ENCODE measurements at places on chromosomes 1 and 21.

DNA sequence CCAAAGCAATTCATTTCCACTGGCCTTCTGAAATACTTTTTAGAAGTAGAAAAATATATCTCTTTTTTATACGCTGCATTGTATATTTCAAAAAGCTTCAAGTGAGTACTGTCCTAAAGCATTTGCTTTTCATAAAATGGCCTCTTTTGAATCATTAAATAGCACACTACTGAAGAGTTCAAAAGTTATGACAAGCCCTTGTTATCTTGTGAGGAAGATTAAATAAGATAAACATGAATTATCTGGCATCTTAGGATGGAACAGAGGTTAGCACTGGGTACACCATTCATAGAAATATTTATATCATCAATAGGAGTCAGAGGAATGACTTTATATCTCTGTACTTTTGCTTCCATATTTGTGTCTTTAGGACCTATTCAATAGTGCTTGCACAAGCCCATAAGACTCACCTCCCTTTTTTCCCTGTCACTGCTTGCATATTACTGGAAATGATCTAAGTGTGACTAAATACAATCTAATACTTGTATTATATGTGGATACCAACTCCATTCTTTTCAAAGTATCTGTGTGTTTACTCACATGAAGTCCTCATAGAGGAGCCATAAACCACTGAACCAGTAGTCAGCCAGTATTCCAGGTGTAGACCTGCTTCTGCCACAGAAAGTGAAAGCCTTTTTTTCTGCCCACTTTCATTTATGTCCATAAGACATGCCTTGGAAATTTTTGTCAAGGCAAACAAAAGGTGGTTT is 274.2 kb upstream of the C1orf105 start:
- no peak for DNase-seq

DNA sequence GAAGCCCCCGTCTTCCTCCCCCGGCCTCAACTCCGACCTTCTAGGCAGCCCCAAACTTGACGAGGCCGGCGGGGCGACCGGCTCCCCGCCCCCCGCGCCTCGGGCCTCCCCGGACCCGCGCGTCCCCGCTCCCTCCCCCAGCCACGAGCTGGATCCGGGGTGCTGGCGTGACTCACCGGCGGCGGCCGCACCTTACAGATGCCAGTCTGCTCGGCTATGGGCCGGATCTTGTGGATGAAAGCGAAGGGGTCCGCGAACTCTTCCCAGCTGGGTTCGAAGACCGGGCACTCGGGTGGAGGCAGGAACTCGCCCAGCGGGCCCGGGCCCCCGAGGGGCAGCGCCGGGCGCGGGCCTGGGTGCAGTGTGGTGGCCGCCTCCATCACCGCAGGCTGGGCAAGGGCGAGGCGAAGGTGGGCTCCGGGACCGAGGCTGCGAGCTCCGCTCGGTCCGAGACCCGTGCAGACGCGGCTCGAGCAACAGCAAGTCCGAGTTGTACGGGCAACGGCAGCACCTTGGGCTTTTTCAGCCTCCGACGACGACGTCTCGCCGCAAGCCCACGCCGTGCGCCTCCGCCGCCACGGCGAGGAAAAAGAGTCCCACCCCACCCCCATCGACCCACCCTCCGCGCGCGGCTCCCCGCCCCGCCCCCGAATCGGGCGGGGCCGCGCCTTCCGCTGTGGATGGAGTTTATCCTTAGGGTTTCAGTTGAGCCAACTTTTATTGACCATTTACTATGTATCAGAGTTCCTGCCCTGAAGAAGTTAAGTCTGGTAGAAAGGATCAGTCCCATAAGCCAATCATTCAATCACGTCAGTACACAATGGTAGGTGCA is at the start of gene KDM5B:
Gene KDM5B (minus strand): TSS at position 496 of the 832 bp plus-strand sequence. CDS start 116 bp downstream, at position 380.
- DNase-seq, result peak; percentile 33

DNA sequence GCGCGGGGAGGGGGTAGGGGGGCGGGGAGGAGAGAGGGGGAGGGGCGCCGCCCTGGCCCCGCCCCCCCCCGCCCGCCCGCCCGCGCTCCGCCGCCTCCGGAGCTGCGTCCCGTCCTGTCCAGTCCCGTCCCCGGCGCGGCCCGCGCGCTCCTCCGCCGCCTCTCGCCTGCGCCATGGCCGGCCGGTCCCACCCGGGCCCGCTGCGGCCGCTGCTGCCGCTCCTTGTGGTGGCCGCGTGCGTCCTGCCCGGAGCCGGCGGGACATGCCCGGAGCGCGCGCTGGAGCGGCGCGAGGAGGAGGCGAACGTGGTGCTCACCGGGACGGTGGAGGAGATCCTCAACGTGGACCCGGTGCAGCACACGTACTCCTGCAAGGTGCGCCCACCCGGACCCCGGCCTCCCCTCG is at the start of gene AGRN:
Gene AGRN (plus strand): TSS at position 121 of the 405 bp plus-strand sequence. CDS start 53 bp downstream, at position 174.
- no peak for DNase-seq

GRCh38 chr21:43283136-43283924 is 114.5 kb downstream of the CRYAA start:
- no peak for DNase-seq

- no peak for DNase-seq
Observed at GRCh38 chr1:97904534-97904933, 16.3 kb downstream of the DPYD start.

- no peak for DNase-seq
Observed at GRCh38 chr1:169119405-169119804, 12.9 kb downstream of the ATP1B1 start.

- no peak for DNase-seq
Observed at GRCh38 chr1:228810878-228811711, 75.8 kb downstream of the RHOU start.

- DNase-seq, result no peak
Observed at GRCh38 chr1:196160066-196160795, 448.0 kb downstream of the KCNT2 start.

- no peak for DNase-seq
Observed at GRCh38 chr1:12434686-12435085, 183.3 kb downstream of the DHRS3 start.

- DNase-seq, result no peak
Observed at GRCh38 chr1:30537279-30537678, 186.1 kb downstream of the MATN1 start.

DNA sequence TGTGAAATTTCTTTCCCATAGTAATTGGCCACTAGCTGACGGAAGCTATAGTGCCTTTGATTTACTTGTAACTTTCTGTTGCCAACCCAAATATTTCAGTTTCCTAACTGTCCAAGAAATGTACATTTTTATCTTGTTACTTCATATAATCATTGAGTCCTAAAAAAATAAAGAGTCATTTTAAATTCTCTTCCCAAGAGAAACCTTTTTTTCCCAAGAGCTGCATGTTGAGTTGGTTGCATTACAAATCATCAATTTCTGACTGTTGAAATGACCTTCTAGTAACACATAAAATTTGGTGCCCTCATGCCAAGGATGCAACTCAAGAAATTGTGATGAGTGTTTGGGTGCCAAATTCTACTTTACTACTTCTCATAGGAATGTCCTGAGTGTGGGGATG is 61.0 kb downstream of the HMCN1 start:
- no peak for DNase-seq

GRCh38 chr1:980602-981395 is 1.1 kb downstream of the PERM1 start:
- no peak for DNase-seq

DNA sequence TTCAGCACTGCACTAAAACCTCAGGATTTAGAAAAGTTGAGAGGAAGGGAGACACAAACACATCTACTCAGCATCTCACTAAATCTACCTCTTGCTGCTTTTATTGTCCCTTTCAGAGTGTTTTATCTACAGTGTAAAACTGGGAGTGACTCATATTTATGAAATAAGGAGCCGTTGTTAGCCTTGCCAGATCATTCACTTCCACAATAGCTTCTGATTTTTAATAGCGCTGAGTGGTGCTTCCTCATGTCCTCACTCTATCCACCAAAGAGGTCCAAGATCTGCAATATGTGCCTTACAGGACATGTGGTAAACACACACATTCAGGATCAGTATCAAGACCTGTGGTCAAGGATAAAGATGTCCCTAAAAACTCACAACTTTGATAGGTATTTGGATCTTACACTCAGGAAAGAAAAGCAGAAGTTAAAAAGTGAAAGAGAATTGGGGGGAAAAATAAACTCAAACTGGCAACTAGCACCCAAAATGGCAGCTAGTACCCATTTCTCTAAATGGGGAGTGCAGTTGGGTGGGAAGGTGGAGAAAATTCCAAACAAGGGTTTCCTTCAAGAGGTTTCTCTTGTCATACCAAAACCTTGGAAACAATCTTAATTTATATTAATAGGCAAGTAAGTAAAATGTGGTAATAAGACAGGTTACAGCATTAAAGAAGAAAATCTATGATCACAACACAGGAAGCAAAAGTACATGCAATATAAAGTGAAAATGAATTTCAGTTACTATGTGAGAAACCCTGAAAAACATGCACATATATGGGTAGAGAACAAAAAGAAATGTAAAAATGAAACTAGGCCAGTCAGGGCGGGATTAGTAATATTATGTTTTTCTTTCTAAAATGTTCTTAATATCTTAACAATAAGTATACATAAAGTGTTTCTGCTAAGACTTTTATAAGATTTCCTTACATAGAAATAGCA is 15.9 kb downstream of the DUSP10 start:
- no peak for DNase-seq

GRCh38 chr1:50568782-50569181 is 145.5 kb upstream of the DMRTA2 start:
- DNase-seq, result no peak

- no peak for DNase-seq
Observed at GRCh38 chr1:12480748-12481362, 137.2 kb downstream of the DHRS3 start.

- DNase-seq, result no peak
Observed at GRCh38 chr1:41591891-41592290, 107.4 kb upstream of the EDN2 start.

DNA sequence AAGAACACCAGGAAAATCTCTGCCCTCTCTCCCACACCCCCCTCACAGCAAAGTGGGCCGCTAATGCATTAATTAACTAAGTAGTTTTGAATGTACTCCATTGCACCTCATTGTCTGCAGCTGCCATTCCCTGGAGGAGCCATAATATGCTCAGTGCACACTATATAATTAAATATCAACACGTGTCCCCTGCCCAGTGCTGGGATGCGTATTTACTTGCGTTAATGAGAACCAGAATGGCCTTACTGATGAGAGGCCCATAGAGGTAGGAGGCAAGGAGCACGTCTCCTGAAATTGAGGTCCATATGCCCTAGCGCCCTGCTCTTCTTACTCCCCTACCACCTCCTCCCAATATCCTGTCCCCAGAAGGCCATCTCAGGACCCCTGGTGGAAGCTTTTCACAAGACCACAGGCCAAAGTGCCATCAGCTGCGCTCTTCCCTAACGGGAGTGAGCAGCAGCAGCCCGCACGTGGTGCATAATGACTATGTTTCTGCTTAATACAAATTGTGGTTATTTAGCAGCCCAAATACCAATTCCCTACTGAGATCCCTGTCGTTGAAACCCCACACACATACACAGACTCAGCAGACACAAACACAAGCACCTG is 76.8 kb downstream of the PLXNA2 start:
- no peak for DNase-seq

DNA sequence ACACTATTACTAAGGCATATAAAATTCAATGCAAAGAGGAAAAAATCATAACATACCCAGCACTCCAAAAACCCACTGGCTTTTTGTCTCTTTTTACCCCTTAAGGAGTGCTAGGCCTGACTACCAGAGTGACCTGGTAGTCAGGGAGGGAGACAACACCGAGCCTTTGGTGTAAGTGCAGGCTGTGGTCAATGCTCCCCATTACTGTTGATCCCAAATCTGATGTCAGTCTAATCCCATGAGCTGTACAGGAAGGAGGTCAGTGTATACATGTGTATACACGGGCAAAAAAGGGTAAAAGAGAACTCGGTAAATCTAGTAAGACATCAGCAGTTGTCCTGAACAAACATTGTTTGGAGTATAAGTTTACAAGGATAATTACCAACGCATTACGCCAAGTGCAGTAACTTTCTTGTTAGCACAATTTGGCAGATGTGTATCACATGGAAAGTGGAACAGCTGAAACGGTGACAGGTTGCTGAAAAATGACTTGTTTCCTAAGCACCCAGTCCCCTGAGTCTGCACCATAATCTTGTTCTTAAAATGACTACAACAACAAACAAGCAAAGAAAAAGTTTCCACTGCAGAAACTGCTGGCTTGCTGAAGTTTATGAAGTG is 217.9 kb downstream of the KCNH1 start:
- DNase-seq, result no peak

DNA sequence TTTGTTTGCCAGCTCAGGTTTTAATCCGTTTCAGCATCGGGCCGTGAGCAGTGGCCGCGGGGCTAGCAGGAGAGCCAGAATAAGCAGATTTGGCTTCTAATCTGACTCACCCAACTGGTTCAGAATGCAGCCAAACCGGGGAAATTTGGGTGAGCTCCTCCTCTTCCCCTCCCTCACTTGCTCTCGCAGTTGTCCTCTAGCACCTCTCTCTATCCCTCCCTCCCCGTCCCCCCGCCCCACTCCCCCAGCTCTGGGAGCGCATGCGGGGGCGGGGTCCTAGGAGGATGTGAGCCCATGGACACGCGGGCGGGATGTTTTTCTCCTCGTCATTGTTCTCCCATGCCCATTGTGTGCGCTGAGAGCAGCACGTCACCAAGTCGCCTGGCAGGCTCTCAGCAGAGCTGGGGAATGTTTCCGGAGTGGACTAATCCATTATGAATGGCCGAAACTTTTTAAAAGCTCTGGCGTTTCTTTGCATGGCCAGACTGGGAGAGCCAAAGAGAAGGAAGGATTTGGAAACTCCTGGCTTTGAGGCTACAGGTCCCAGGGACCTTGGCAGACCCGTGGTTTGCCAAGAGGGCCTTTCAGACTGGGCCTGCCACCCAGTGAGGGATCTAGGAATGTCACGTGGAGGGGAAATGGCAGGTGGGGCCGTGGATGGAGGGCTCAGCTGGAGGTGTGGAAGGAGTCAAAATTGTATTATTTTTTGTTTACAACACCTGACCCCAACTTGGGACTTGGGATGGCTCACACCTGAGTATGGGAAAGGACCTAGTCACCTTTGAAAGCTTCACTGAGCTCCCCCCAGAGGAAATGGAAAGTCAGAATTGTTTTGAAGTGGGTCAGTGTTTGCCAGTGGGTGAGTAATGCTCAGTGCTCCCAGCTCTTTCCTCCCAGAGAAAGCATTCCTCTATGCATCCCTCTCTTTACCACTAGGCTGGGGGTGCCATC is 39.2 kb downstream of the CDK18 start:
- DNase-seq, result no peak

DNA sequence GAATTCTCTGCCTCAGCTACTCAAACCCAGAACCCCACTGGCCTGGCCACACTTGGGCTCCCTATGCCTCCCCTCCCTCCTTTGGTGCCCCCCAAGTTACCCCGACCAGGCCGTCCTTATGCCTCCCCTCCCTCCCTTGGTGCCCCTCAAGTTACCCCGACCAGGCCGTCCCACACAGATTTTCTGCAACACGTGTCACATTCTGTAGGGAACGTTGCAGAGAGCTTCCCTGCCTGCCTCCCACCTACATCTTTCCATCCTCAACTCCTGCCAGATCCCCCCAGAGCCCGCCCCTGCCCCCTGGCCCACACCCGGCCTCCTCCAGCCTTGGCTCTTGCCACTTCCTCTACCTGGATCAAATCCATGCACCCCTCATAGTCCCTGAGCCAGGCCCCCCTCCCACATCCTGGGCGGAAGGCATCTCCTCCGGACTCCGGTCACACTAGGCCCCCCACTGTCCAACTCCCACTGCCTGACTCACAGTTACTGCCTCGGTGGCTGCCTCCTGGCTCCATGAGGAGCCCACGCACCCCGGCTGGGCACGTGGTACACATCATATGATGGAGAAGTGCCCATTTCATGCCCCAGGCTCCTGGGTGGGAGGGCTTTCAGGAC is 41.2 kb downstream of the KCNAB2 start:
- no peak for DNase-seq

Data from stimulated activated CD8-positive, alpha-beta memory T cell treated with anti-CD3 and anti-CD28 coated beads, Interleukin-2, amount 100 ng/mL, for 1 hour (primary cell).